ENCODE measurements at places on chromosomes 2 and 18.
A peak's percentile ranks its signal among the peaks of the same experiment; 100 is the strongest.

DNA sequence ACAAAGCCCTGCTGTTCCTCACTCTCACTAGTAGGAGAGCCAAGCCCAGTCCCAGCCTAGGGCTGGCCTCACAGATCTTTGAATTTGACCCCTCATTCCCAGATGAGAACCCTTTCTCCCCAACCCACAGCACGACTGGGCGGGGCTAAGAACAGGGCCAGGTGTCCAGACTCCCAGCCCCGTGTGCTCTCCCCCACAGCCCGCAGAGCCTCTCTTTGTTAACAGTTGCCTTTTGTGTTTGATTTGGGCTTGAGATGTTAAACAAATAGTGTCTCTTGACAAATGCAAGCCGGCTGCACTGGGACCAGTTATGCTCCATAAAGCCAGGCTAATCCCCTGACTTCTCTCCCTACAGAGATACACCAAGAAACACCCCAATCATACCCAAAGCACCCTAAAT, 4.7 kb upstream of the KCNK3 start:
- no peak for DNase-seq

GRCh38 chr2:158701101-158701500, 94.0 kb upstream of the DAPL1 start:
- DNase-seq, result no peak

DNA sequence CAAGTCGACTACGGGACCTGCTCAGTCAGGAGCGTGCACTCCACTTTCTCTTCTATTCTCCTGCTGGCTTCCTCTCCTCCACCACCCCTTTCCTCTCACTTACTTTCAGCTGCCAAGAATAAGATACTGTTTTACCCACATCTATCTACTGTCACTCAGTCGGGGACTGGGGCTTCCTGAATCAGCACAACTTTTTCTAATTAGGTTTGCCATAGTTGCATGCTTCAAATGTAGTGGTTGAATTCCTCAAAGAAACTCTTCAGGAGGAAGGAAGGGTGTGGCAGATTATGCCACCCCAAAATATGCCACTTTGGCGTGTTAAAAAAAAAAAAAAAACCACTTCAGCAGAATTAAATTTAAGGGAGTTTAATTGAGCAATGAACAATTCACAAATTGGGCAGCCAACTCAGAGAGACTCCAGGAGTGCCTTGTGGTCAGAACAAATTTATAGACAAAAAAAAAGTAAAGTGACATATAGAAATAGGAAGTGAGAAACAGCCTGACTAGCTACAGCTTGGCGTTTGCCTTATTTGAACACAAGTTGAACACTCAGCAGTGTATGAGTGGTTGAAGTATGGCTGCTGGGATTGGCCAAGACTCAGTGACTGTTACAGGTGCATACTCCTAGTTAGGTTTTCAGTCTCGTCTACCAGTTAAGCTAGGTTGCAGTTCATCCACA, 32.5 kb upstream of the RMDN2 start:
- DNase-seq, result no peak

GRCh38 chr2:226467633-226468032, 332.0 kb downstream of the IRS1 start:
- DNase-seq, result no peak

GRCh38 chr2:231068525-231069222, 12.0 kb downstream of the PSMD1 start:
- no peak for DNase-seq

DNA sequence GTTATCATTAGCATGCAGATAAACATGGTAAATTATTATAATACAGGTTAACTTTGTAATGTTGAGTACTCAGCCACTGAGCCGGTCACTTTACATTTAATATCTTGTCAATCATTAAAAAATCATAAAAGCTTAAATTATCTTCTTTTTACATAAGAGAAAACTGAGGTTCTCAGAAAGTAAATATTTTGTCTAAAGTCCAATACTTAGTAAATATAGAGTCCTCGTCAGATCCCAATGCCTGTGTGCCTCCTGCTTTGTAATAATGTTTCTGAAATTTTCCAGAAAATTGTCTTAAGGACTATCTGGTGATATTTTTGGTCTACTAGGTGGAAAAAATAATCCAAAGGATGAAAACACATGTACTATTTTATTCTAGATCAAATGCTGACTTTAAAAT, 116.3 kb upstream of the WDSUB1 start:
- no peak for DNase-seq

DNA sequence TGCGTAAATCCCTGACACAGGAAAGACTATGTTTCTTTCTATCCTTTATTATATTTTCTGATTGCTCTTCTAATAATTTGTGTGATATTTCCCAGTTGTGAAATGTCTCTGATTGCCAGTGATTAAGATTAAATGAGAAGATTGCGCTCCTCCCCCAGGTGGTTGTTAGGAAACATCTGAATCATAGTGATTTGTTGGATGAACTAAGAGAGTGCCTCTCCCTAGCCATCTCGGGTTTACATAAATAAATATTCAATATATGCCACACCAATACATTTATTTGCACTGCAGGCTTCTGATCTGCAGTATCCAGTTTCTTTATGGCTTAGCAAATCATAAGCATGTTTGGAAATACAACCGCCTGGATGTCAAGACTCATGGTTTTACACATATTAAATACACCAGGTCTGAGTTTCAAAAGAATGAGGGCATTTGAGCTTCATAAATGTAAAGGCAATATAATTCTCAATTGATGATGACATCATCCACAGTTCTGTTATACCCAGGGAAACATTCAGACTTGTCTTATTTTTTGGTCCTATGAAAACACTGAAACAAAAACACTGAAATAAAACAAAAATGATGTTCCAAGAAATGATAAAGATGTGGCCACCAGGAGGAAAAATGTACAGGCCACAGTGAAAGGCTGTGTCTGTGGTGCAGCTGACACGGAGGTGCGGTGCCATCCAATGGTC, 826.7 kb upstream of the ACVR2A start:
- no peak for DNase-seq

- no peak for DNase-seq
Measured at GRCh38 chr2:236180831-236181453, 12.8 kb upstream of the GBX2 start.

GRCh38 chr18:11175266-11175979, 26.1 kb upstream of the PIEZO2 start:
- DNase-seq, result no peak

DNA sequence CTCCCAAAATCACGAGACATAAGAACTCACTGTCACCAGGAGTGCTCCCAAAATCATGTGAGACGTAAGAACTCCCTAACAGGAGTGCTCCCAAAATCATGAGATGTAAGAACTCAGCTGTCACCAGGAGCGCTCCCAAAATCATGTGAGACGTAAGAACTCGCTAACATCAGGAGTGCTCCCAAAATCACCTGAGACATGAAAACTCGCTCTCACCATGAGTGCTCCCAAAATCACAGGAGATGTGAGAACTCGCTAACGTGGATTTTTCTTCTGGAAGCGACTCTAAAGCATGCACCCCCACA, 53.1 kb downstream of the CTDP1 start:
- DNase-seq, result no peak

DNA sequence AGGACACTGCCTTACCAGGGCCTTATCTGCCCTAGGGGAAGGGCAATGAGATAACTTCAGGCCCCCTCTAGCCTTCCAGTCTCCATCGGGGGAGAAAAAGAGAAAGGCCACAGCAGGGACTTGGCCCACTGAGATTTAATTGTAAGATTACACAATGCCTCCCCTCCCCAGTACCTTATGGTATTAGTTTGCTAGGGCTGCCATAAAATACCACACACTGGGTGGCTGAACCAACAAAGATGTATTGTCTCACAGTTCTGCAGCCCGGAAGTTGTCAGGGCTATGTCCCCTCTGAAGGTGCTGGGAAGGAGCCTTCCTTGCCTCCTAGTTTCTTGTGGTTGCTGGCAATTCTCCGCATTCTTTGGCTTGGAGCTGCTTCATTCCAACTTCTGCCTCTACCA, 34.8 kb upstream of the SPATA3 start:
- DNase-seq, result no peak

GRCh38 chr18:10304853-10305252, 149.6 kb upstream of the APCDD1 start:
- DNase-seq, result no peak

DNA sequence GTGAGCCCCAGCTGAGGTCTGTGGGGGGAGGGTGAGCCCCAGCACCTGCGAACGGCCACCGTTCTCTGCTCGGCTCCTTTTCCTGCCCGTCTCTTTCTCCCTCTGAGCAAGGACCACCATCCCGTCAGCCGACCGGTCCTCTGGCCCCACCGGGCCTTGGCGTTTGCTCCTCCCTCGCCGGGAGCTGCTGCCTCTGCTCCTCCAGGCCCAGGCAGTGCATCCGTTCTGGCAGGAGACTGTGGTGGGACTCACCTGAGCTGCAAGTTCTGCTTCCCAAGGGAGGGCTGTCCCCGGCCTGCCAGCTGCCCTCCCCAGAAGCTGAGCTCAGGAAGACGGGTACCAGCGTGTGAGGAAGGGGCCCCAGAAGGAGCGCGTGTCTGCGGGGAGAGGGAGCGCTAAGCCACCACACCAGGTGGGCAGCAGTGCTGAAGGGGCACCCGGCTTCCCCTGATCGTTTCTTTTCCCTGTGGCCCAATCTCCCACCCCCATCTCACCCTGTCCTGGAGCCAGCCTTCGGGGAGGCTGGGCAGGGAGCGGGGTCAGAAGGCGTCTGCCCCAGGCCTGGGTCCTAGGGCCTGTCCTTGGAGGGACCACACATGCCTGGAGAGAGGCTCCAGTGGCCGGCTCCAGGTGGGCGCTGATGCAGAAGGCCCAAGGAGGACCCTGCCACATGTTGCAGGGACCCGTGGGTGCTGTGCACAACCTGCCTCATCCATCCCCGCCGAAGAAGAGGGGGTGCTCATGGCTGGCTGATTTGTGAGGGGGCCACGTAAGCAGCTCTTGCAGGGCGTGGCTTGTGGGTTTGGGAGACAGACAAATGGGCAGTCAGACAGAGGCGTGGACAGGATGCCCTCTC, 2.5 kb upstream of the RTP5 start:
- no peak for DNase-seq

GRCh38 chr2:204436230-204436629, 109.0 kb upstream of the PARD3B start:
- DNase-seq, result no peak

GRCh38 chr2:222355860-222356259, 57.1 kb upstream of the PAX3 start:
- no peak for DNase-seq

DNA sequence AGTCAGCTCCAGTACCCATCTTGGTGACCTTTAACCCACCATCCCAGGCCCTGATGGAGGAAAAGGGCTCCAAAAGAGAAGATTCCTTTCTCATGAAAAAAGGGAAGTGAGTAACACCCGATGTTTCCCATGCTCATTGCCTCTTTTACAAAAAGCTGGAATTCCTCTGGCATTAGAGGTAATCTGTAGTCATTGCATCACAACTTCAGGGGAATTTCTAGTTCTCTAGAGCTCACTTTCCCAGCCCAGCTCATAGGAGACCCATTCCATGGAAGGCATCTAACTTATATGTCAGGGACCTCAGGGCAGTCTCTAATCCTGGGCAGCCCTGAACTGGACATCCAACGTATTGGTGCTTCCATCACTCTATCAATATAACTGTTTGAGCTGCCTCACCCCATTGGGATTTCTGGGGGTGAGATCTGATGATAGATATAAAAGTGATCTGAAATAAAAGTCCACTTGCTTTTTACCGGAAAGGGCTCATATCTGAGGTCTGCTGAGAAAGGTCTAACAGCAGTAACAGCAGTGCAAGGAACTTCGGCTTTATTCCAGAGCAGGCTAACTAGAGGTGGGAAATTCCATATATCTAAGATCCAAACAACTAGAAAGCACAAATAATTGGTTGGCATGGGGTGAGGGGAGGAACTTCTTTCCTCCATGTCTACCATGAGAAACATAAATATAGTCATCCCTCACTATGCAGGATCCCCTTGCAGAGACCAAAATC, 106.1 kb downstream of the ETAA1 start:
- DNase-seq, result peak; percentile 27

GRCh38 chr2:114331934-114332333, 110.5 kb upstream of the DPP10 start:
- DNase-seq, result no peak

DNA sequence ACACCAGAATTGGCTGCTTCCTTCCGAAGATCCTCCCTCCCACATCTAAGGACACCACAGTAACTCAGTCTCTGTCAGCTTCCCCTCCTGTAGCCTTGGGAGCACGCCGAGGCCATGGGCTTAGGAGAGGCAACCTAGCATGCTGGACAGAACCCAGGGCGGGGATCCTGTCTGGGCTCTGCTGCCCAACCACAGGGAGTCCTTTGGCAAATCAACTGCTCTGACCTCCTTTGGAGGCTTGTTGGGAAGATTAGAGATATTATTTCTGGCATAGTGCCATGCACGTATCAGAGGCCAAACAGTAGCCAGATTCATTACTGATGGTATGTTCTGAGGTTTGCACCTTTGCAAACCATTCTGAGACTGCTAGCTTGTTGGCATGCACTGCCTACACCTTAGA, 262.7 kb upstream of the EPAS1 start:
- no peak for DNase-seq

DNA sequence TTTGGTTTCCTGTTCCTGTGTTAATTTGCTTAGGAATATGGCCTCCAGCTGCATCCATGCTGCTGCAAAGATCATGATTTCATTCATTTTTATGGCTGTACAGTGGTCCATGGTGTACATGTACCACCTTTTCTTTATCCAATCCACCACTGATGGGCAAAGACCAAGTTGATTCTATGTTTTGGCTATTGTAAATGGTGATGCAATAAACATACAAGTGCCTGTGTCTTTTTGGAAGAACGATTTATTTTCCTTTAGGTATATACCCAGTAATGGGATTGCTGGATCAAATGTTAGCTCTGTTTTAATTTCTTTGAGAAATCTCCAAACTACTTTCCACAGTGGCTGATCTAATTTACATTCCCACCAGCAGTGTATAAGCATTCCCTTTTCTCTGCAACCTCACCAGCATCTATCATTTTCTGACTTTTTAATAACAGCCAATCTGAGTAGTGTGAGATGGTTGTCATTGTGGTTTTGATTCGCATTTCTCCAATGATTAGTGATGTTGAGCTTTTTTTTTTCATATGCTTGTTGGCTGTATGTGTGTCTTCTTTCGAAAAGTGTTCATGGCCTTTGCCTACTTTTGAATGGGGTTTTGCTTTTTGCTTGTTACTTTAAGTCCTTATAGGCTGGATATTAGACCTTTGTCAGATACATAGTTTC, 19.4 kb downstream of the EXOC6B start:
- DNase-seq, result no peak

GRCh38 chr2:148982282-148982681, 56.2 kb upstream of the LYPD6B start:
- no peak for DNase-seq

- DNase-seq, result no peak
Measured at GRCh38 chr2:112626604-112627059, 19.1 kb upstream of the SLC20A1 start.

- no peak for DNase-seq
Measured at GRCh38 chr18:79612291-79613108, 67.1 kb upstream of the CTDP1 start.

DNA sequence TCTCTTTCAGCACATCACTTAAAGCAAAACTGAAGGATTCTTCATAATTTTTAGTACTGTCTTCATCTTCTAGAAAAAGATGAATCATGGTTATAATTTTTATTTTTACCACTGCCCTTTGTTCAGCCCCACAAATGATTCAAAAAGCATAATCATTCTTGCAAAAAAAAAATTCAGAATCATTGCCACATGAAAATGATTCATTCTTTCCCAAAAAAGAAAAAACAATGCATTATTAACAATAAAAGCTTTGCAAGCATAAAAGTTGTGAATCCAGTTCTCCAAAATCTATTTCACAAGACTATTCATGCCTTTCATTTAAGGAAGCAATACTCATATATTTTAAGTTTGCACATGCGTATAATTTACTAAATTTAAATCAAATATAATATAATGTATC, 204.8 kb downstream of the RBM43 start:
- no peak for DNase-seq

All from NT2/D1 (cell line).